Fibroblast of skin of left quadriceps (primary cell): ENCODE measurements at places on chromosomes 3 and 15.
A peak's percentile ranks its signal among the peaks of the same experiment; 100 is the strongest.

- no peak for DNase-seq
These were observed 27.3 kb upstream of the MNS1 start for GRCh38 chr15:56492236-56492635.

- DNase-seq = no peak
These were observed 285.5 kb downstream of the NTRK3 start for GRCh38 chr15:87971076-87971475.

GRCh38 chr3:194089357-194090177 is 46.4 kb upstream of the HES1 start:
- DNase-seq = peak; percentile 100

DNA sequence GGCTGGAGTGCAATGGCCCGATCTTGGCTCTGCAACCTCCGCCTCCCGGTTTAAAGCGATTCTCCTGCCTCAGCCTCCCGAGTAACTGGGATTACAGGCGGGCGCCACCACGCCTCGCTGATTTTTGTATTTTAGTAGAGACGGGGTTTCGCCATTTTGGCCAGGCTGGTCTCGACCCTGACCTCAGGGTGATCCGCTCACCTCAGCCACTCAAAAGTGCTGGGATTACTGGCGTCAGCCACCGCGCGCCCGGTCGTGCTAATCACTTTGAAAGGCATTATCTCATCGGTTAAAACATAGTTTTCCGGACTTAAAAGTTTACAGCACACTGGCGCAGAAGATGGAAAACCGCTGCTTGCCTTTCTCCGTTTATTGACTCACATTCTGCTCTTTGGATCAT is 27.6 kb upstream of the MTHFS start:
- DNase-seq = no peak

DNA sequence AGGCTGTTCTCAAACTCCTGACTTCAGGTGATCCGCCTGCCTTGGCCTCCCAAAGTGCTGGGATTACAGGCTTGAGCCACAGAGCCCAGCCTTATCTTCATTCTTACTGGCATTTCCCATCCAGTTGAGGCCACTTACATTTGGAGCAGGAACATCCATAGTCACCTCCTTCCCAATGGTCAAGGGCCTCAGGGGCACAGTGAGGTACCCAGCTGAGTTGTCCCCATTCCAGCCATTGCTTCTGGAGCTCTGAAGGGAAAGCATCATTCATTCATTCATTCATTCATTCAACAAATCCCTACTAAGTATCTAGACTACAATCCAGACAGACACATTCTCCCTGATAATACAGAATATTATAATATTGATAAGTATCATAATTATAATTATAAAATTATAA is 12.2 kb downstream of the PLA2G4D start:
- DNase-seq = no peak

- DNase-seq = no peak
These were observed 756 bp upstream of the CAMK2N2 start for GRCh38 chr3:184261854-184262763.

GRCh38 chr15:69525543-69525942 is 72.9 kb downstream of the RPLP1 start:
- no peak for DNase-seq

DNA sequence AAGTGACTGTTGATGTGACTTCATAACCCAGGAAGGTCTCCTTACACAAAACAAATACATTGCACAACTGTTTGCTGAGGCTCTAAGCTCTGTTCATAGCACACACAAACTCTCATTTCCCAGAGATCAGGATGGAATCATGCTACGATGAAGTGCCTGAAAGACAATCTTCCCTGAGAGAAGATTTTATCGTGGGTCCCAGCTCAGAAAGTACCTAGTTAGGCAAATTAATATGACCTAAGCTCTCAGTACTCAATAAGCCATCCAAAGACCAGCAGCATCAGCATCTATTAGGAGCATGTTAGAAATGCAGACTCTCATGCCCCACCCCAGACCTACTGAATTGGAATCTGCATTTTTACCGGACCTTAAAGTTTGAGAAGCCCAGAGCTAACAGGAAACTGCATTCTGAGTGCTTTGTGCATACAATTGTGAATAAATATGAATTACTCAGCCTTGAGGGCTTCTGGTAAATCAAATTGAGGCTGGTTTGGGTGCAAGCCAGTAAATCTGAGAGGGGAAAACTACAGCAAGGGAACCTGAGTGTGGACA is 161.5 kb upstream of the C2CD4B start:
- no peak for DNase-seq

- no peak for DNase-seq
These were observed 33.1 kb downstream of the GASK1A start for GRCh38 chr3:43012174-43012573.

- DNase-seq = no peak
These were observed 3.9 kb downstream of the CAMK1 start for GRCh38 chr3:9765865-9766264.

GRCh38 chr3:197527569-197527968 is 28.2 kb downstream of the BDH1 start:
- no peak for DNase-seq

- DNase-seq = no peak
These were observed 82.9 kb downstream of the CHRNA7 start for GRCh38 chr15:32113224-32113623.

DNA sequence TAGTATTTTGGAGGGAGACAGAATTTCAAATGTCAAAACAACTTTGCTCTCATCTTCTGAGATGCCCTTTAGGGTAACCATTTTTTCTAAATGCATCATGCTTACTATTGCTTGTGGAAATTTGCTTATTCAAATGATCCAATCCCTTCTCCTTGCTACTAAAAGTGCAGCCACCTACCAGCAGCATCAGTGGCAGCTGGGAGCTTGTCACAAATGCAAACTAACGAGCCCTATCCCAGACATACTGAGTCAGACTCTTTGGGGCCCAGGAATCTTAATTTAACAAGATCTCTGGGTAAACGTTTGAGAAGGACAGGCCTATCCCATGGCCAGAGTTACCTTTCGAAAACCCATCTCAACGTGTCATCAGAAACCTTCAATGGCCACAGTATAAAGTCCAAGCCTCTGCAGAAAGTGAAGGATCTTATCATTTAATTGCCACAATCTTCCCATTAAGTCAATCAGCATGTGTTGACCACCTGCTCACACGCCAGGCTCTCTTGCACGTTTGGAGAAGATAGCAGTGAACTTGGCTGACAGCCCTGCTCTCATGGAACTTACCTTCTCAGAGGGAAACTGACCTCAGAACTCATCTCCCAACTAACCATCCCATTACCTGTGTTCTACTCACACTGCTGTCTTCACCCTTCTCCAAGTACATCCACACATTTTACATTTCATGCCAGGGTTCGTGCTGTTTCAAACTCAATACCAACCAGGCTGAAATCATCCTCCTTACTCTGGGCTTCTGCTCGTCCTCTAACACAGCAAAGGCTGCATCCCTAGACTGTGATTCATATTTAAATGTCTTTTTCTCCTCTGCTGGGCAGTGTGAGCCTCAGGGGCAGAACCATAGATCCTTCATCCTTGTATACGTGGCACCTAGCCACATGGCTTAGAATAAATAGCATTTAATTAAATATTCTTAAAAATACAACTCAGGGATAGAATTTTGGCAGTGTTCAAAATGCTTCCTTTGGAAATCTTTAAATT is 24.8 kb upstream of the VGLL4 start:
- DNase-seq = no peak

DNA sequence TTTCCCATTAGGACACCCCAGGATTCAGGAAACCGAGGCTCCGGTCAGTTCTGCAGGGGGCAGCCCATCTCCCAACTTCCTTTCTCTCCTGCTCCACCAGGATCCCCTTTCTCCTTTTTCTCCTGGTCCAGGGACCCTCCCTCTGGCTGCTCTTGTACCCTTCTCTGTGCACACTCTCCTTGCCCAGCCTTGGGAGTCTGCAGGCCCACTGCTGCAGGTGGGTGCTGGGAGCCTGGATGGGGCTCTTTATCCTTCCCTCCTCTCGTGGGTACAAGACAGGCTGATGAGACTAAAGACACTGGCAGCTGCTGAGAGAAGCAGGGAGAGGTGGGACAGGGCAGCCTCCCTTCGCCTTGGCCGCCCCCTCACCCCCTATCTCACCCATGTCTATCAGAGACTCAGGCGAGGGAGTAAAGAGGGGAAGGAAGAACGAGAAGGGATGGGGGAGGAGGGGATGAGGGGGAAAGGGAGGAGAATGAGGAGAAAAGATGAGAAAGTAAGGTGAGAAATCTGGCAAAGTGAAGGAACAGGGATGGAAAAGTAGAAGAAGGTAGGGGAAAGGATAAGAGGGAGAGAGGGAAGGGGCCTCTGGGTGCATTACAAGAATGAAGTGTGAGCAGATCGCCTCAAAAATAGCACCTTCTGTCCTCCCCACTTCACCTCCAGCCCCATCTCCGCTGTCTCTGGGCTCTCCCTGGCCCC is 45.2 kb downstream of the ITGA11 start:
- no peak for DNase-seq

DNA sequence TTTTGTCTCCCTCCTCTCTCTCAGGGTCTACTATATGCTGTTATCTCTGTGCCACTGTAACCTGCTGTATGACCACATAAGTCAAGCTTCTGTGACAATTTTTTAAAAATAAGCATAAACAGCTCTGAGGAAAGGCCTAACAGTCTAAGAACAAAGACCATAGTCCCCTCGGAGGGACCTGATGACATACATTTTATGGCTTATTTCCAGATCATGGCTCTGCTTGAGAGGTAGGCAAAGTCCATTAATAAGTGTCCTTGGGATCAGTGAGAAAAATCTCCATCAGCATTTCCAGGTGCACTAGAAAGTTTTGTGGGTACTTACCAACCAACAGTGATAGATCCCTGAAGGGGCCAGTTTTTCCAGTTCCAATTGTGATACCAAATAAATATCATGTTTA is 123.8 kb downstream of the TNIK start:
- no peak for DNase-seq

- no peak for DNase-seq
These were observed 39.0 kb downstream of the MECOM start for GRCh38 chr3:169624533-169624972.

DNA sequence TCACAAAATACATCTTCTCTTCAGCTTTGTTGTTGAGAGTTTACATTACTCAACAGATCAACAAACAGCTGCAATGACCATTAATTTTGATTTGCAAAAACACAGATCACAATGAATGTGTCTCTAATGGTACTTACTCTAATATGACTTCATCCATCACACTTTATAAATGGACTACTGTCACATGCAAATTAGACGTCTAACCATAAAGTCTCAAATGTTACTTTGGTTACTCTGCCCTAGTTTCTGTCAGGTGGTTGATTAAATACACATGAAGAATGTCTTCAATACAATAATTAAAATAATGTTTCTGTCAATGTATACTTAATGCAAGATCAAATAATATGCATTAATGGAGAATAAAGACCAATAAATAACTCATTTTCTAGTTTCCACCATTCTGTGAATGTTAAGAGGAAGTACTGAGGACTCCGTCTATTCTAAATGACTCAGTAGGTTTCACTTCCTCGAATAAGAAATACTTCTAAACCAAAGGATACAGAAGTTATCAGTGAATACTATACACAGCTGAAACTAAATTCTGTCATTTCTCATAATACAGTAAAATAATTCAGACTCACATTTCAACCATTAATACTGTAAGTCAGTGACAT is 145.8 kb downstream of the CBLB start:
- no peak for DNase-seq

GRCh38 chr3:192825216-192825615 is 92.4 kb downstream of the MB21D2 start:
- DNase-seq = no peak

DNA sequence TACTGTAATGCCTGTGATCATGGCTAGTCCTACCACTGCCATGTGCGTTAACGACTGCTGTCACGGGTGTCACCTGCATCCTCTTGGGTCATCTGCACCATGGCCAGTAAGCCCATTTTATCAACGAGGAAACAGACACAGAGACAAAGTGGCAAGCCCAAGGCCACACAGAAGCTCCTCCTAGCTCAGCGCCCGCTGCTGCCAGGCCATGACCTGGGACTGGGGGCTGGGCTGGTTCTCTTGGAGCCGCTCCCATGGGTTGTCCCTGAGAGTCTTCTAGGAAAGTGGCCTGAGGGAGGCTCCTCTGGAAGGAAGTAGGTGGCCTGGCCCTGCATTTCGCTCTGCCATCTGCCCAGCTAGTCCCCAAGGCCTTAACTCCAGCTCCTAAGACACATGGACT is 4.9 kb downstream of the DUSP7 start:
- DNase-seq = no peak

GRCh38 chr3:190387578-190388213 is at the start of gene CLDN16:
Gene CLDN16 (plus strand): TSS chr3:190388163. CDS start chr3:190388330, 167 bp downstream.
- DNase-seq = no peak

GRCh38 chr3:127444761-127445160 is 145.8 kb downstream of the TPRA1 start:
- DNase-seq = no peak

GRCh38 chr15:91116113-91117067 is 16.3 kb downstream of the SV2B start:
- DNase-seq = no peak

DNA sequence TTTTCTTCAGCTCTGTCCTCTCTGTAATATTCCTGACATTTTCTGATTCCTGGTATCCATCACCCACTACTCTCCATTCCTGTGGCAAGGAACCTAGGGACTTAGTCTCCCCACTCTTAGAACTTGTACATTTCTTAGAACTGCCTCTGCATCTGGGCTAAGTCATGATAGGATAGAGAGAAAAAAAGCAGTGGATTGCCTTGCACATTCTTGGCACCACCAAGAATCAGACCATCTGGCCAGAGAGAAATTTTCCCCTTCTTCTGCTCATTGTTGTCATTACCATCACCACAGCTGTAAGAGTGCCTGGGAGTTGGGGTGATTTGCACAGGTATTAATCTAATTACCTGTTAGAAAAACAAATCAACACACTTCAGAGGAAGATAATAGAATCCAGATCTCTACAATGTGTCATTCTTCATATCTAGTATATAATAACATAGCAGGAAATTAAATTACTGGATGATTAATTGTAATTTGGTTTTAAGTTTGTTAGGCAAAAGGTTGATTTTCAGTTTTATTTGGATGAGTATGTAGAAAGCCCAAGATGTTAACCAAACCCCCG is 264.8 kb upstream of the ZPLD1 start:
- no peak for DNase-seq

DNA sequence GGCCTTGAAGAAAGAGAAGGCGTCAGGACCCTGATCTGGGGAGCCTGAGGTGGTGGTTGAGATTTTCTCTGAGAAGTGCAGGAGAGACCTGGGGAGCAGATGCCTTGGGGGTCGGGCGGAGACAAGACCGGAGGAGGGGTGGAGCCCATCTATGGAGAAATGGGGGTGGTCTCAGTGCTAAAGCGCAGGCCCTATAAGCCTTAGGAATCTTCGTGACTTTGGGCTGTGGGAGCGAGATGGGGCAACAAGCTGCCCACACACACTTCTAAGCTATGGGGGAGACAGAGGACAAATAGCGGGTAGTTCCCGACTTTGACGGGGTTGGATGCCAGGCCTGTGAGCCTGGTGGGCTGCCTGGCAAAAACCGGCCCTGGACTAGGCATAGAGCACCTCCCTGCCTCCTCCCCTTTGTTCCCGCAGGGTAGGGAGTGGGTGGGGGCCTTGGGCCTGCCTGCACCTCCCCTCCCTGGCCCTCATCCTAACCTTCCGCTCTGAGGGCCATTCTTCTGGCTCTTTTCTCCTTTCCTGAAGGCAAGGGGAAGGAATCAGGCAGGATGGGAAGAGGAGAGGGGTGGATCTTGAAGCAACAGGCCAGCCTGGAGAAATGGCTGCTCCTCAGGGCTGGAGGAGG is 880 bp downstream of the NISCH start:
- no peak for DNase-seq

GRCh38 chr3:8458711-8459110 is 42.9 kb upstream of the LMCD1 start:
- peak; percentile 91 for DNase-seq
